ENCODE measurements at places on chromosomes 2 and 18.

GRCh38 chr18:34709104-34709503 is 994 bp upstream of the DTNA start:
- peak; percentile 61 for DNase-seq

GRCh38 chr2:48129293-48129950 is 223.1 kb upstream of the FBXO11 start:
- no peak for DNase-seq

DNA sequence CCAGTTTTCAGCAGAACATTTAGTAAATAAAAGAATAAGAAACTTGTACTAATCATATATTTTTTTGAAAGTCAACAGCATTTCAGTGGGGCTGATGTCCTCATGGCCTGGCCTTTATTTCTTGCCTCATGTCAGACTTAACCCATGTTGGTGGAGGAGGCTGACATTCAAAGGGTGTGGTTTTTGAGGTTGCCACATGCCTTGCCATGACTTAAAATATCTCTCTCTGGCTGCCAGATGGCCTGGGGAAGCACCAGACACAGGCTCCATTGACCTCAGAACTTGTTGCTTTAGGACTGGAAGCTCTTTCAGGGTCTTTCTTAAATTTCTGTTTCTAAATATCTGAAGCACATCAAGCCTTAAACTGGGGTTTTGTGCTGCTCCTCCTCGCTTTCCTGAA is 32.5 kb upstream of the CD28 start:
- DNase-seq, result no peak

- no peak for DNase-seq
Observed at GRCh38 chr2:159188449-159188848, 98.1 kb downstream of the WDSUB1 start.

DNA sequence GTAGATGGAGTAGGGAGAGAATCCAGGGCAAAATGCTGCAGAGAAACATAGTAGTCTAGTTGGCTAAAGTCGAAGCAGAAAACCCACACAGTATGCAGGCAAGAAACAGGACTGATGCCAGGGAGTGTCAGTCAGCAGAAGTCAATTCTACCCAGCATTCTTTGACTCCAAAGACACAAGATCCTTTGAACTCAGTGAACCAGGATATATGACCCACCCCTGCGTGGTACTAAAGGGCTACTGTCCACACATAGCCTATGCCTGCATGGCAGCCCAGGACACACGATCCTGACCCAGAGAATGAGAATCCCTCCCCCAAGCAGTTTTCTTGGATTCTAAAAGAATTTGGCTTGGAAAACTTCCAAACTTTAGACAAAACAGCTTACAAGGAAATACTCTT is 42.5 kb downstream of the ALK start:
- DNase-seq, result peak; percentile 25

DNA sequence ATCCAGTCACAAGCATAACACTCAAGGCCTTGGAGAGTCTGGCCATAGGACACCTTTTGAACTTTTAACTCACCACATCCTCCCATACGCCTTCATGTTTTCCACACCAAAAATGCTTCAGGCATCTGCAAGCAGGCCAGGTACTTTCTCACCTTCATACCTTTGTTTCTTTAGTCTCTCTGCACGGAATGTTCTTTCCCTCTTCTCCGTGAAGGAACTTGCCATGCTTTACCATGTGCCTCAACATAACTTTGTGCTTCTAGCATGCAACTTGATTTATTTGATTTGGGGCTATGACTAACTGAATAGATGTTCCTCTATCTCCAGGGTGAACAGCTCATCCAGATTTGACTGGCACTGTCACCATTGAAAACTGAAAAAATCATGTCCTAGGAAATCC is 141.7 kb upstream of the ACVR2A start:
- DNase-seq, result peak; percentile 55

DNA sequence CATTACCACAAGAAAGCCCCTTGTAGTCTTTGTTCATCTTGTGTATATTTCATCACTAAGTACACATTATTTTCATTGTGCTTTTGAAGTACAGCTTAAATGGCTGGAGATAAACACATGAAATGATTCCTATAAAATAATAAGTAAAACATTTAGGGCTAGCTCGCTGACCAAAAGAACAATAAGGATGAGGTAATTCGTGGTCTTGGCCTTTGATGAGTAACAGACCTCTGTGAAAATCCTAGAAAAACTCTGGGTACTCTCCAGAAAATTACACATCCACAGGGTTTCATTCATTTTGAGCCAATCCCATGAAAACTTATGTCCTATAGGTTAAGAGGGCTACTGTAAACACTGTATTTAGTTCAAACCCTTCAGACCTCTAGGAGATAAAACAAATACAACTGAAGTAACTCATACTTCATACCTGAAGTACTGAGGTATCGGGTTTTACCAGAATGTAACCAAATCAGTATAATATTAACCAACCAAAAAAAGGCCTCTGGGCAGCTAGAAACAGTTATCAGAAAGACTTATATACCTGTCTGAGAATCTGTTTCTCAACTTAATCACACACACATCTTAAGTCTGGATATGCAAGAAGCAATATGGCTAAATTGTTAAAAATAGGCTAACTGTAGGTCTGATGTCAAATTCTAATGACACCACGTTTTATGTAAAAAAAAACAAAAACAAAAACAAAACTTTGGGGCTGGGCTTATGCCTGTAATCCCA is 31.0 kb downstream of the CFAP36 start:
- DNase-seq, result peak; percentile 17

DNA sequence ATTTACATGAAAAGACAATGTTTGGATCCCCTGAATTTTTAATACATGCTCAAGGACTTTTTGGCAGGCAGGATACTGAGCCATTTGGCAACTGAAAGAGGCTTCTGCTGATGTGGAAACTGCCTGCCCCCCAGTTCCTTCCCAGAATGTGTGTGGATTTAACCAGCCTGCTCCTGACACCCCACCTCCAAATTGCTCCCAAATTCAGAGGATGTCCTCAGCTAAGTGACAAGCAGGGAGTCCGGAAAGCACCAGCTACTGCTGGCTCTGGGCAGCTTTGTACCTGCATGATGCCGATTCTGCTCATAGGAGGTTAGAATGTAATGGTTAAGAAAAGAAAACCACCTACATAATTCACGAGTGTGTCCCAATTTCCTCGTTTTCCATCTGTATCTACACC is 197.5 kb downstream of the CDH20 start:
- no peak for DNase-seq

DNA sequence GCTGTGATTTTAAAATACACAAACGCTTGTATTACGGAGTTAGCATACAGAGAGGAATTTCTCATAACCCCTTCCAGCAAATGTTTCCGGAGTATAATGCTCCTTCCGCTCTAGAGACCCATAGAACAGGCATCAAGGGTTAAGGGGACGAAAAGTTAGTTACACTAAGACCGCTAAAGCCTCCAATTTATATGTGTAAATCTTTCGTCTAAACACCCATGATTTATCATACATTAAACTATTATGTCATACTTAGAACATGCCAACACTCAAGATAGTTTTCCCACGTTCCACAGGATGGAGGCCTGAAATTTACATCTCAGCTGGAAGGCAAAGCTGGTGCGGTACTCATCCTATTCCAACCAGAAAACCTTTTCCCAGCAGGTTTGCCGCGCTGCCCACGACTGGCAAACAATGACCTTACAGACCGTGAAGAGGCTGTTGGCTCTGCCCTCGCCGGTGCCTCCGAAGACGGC is 650 bp downstream of the ORMDL1 start:
- DNase-seq, result peak; percentile 60

GRCh38 chr2:1773883-1774282 is 29.6 kb upstream of the PXDN start:
- DNase-seq, result no peak

GRCh38 chr2:85736456-85737355 is 17.1 kb upstream of the ATOH8 start:
- DNase-seq, result no peak

- no peak for DNase-seq
Observed at GRCh38 chr2:147482111-147482895, 362.5 kb upstream of the ACVR2A start.

All from foreskin keratinocyte (primary cell).